ENCODE measurements at places on chromosomes 13 and 19.
A peak's percentile ranks its signal among the peaks of the same experiment; 100 is the strongest.

- no peak for DNase-seq
These were observed 106.9 kb downstream of the POSTN start for GRCh38 chr13:37491661-37492060.

DNA sequence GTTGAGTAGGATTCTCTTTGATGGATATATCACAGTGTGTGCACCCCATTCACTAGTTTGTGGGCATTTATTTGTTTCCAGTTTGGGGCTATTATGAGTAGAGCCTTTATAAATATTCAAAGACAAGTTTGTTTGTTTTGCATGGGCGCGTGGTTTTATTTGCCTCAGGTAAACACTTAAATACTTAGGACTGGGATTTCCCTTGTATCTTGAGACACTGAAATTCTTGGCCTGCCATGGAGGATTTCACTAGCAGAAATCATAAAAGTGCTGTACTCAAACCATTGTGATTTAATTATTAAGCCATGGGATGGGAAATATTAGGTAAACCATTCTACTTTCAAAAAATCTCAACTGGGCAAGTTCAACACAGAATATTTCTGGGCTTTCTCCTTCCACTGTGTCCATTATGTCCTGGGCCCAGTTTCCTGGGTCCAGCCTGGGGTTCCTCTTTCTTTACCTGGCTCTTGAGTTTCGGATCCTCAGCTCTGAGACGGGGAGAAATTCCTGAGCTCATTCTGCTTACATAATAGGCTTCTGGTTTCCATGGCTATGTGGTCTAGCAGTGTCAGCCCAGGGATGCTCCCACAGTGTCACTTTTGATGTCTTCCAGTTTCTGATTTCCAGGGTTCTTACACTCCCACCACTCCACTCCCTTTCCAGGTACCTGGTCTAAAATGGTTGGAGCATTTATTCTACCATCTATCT lies 14.4 kb downstream of the MYO16 start:
- no peak for DNase-seq

- DNase-seq = no peak
These were observed 333.1 kb downstream of the GPC6 start for GRCh38 chr13:93559718-93560117.

- no peak for DNase-seq
These were observed 9.2 kb upstream of the HS6ST3 start for GRCh38 chr13:96080676-96081075.

GRCh38 chr19:38734426-38735256 lies 9.6 kb downstream of the CAPN12 start:
- no peak for DNase-seq

DNA sequence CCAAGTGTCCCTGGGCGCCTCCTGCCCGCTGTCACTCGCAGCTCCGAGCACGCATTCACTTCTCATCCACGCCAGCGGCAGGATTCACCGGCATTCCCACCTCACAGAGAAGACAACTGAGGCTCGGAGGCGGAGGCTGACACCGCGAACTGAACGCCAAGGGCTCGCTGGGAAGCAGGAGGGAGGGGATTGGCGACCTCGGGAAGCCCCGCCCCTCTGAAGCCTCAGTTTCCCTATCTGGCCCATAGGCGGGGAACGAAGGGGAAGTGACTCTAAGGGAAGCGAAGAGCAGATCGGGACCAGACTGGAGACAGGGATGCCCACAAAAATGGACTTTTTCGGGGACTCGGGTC lies 256 bp downstream of the MICOS13 start:
- DNase-seq = no peak

DNA sequence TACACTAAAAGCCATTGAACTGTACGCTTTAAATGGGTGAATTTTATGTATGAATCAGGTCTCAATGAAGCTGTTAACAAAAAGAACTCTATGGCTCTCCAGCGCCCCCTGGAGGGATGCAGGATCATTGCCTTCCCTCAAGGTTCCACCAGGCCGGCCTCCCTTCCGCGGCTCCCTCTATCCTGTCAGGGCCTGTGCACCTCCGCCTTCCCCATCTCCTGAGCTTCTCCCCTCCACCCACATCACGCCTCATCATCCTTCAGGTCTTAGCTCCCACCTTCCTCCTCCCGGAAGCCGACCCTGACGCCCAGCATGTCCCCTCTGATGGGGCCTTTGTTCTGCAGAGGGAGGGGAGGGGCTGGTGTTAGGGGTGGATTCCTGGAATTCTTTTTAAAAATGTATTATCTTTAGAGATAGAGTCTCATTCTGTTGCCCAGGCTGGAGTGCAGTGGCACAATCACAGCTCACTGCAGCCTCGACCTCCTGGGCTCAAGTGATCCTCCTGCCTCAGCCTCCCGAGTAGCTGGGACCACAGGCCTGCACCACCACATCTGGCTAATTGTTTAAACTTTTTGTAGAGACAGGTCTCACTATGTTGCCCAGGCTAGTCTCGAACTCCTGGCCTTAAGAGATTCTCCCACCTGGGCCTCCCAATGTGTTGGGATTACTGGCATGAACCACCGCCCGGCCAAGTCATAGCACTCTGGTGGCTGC lies 27.7 kb downstream of the MEIS3 start:
- peak; percentile 89 for DNase-seq

DNA sequence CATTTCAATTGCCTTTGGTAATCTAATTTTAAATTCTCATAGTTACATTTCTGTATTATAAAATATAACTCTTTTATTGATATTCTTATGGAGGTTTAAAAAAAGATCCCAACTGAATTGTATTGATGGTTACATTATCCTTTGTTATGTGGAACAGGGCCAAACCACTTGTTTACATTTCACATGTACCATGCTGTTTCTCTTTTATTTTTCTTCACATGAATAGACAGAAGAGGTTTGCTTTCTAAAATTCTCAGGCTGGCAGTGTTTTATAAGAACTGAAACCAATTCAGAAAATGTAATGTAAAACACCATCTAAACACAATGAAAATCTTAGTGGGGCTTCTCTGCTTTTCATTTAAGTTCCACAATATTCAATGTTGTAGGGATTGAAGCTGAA lies 122.5 kb downstream of the GPC5 start:
- DNase-seq = no peak

DNA sequence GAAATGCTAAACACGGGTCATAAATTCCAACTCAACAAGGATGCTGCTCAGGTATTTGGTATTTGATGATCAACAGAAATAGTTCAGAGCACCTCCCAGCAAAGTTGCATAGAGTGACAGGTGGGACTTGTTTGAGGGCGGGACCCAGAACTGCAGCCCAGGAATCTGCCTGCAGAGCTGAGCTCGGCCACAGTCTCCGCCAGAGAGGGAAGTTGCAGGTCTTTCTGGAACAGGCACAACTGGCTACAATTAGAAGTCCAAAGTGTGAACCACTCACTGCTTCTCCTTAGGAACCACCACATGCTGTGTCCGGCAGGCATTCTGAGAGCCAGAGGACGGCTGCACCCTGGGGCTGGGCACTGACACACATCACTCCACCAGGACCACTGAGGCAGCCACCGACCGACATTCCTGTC lies 1.1 kb downstream of the SLC15A1 start:
- no peak for DNase-seq

- DNase-seq = no peak
These were observed 1286.4 kb downstream of the PCDH9 start for GRCh38 chr13:65943708-65944107.

- no peak for DNase-seq
These were observed 428.3 kb upstream of the MIR17HG start for GRCh38 chr13:90919153-90919552.

GRCh38 chr19:35403116-35403760 lies 32.4 kb downstream of the GPR42 start:
- peak; percentile 58 for DNase-seq

DNA sequence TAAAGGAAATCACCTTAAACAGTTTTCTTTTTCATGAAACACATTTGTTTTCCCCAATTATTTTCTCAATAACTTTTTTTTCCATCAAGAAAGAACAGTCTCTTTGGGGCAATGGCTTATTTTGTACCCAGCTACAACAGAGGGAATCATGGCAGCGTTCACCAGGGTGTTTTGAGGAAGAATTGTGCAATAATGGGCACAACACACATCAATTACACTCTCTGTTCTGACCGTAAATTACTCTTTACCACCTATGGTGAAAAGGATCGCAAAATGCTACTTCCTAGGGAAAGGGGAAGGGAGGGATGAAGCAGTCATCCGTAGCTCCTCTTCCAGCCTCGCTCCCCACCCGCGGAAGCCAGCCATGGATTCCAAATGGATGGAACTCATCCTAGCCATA lies 38.6 kb downstream of the TMTC4 start:
- DNase-seq = no peak

GRCh38 chr13:37201081-37201480 lies 95.6 kb upstream of the CSNK1A1L start:
- DNase-seq = no peak

DNA sequence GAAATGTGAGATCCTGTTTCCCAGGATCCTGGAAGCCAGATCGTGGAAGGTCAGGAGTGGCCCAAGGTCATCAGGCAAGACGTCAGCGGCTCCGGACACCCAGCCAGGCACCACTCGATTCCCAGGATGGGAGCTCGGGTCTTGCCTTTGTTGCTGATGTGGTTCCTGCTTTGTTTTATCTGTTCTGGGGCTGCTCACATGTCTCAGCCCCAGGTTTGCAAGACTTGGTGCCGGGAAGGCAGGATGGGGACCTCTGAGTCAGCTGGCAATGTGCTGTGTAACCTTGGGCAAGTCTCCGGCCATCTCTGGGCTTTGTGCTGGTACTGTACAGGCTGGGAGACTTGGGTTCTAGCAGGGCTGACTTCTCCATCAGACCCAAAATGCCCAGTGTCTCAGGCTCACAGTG lies 1.4 kb upstream of the FCHO1 start:
- DNase-seq = peak; percentile 41

DNA sequence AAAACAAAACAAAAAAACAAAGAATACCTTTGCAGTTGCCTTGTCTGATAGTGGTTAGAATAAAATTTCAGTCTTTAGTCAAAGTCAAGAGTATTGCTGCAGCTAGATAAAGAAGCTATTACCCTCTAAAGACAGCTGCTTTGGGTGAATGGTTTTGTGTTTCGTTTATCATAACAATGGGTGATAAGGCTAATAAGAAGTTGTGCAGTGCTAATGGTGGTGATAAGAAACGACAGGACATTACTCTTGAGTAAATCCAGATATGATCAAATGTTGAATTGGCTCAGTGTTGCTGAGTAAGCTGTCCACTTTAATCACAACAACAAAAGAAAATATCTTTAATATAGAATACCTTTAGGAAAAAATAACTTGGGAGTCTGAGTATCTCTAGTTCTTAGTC lies 1825.3 kb downstream of the SLITRK5 start:
- no peak for DNase-seq

DNA sequence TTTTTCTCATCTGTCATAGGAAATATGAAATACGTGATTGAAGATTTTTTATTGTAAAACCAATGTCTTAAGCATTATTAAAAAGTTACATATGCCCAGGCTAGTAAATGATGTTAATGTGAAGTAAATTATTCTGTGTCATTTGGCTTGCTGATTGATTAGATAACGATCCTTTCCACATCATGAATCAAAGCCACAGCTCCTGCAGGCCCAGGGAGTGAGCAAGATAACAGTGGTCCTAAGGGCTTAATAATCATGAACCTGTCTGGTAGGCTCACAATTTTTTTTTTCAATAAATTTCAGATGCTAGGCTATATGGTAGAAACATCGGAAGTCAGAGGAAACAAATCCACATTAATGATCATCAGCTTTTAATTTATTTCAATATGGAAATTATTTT lies 269.0 kb upstream of the SLC10A2 start:
- DNase-seq = no peak
